ENCODE measurements at places on chromosomes 6 and 20.

DNA sequence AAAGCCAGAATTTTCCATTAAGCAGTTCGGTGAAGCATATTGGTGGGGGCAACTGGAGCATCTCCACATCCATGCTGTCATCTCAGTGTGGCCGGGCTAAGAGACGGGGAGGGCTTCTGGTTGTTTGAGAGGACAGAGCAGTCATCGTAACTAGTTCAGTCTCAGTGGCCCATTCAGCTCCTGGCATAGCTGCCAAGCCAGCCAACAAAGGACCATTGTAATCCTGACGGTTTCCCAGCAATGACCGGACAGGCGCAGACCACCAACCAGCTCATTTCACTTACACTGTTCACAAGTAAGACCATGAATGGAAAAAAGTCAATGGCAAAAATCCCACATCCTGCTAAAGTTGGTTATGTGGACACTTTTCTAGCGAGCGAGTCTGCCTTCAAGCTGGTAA, 14.9 kb upstream of the HDDC2 start:
- no peak for DNase-seq

- no peak for DNase-seq
Observed at GRCh38 chr6:153449279-153449678, 318.2 kb upstream of the RGS17 start.

DNA sequence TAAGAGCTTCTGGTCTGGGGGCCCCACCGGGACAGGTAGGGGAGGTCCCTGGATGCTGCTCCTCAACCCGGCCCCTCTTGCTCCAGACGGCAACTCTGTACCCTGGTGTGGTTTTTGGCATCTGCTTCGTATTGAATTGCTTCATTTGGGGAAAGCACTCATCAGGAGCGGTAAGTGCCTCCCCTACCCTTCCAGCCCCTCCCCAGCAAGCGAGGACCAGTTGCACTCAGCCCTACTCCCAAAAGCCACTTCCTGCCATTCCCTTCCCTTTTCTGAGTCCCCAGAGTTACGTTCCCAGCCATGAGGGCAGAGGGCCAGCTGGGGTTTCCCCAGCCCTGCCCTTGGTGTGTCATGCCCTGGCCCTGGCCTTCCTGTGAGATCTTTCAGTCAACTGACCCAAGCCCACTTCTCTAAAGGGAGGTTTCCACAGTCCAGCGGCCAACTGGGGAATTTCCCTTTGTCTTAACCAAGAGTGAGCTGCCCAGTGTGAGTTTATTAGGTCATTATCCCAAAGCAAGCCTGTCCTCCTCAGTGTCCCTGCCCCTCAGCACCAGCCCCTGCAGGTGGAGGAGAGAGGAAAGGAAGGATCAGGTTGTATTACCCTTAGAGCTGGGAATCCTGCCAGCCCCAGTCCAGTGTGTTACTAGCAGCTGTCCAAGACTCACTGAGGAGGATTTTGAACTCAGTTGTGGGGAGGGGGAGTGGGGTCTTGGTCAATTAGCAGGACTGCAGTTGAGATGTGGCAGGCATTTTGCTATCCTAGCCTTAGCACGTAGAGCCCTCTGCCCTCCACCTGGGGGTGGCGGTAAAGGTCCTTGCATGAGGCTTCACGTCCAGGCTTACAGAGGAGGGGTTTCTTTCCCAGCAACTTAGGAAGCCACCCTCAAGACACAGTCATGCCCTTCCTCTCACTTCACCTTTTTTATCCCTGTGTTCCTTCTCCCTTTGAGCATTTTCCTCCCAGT, 45.8 kb downstream of the TM9SF4 start:
- peak; percentile 33 for DNase-seq

- DNase-seq, result no peak
Observed at GRCh38 chr6:74408844-74409243, 712.8 kb downstream of the CD109 start.

DNA sequence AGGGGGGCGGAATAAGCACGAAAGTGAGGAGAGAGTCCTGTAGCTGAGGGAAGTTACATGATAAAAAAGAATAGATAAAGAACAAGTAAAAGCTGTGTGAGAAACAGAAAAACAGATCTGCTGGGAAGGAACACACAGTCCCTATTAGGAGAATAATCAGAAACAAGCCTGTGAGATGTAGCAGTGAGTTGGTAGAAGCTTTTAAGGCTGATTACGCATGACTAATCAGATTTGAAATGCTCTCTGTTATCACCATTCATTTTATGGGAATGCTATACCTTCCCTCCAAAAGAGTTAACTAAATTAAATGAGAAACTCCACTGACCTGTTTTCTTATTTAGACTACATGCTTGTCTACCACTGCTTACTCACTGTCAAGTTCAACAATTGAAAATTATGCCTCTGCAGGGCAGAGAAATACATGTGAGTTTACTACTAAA, 15.8 kb downstream of the REPS1 start:
- DNase-seq, result no peak

DNA sequence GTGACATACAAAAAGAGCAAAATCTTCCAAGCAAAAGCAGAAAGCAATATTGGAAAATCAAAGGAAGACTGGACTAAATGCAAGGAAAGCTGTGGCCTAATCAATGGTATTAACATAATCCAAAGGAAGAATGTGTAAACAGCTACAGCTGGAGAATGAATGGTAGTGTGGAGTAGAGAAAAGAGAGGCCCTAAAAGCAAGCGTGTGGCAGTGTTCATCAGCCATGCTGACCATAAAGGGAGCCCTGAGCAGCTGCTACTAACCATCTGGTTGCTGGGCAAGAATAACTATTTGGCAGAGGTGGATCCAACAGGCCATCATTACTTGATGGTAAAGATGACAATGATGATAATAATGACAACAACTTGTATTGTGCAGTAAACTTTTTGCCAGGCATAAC, 148.5 kb upstream of the BEND6 start:
- no peak for DNase-seq

DNA sequence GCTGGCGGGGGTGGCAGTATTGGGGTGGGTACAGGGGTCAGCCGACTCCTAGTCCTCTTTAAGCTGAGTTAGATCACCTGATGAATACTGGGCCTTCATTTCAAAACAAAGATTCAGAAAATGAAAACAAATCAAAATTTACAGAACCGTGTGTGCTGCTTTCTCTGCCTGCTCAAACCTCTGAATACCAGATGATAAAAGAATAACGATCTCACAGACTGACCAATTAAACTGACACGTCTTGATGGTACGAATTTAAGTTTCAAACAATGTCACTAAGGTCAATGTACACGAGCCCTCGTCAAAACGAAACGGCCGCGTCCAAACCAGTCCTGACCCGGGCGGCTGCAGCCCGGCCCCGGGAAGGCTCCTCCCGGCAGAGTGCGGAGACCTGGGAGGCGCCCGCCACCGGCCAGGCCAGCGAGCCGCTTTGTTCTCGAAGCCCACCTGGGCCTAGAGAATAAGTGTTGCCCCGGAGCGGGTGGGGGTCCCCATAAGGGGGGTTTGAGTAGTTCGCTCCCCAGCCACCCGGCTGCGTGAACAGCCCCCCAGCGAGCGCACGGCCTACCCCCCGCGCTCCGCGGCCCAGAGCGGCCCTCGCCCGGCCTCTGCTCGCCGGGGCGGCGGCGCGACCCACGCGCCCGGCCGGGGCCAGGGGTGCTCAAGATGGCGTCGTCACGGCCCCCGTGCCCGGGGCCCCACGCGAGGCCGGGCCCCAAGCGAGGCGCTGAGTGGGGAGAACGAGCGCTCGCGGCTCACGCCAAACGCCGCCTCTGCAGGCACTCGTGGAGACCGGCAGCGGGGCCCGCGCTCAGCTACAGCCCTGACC, 728 bp downstream of the PSMA7 start:
- DNase-seq, result no peak

- no peak for DNase-seq
Observed at GRCh38 chr6:127784468-127784867, 116.4 kb downstream of the THEMIS start.

DNA sequence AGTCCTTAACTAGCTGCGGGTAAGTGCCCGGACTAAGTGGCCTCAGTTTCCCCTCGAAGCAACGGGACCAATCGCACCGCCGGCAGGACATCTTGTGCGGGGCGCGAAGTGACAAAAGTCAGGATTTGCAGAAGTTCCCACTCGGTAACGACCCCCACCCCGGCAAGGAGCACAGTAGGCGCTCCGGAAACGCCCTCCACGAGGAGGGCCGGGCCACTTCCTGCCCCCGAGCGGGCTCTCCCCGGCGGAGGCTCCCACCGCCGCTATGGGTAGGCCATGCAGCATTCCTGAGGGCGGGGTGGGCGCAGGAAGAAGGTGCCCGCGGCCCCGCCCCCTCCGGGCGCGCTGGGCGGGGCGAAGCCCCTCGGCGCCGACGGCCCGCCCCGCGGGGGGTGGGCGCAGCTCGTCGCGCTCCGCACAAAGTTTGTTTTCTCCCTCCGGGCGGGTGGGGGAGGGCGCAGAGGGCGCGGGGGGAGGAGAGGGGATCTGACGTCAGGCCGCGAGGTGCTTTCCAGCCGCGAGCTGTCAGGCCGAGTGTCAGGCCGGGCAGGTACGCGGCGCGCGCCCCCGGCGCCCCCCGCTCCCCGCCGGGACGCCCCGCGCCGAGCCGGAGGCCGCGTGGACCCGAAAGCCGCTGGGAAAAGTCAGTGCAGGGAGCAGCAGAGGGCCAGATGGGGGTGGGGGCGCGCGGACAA, at the start of gene TGIF2:
Gene TGIF2, plus strand, starts transcription at position 495 of the 695 bp plus-strand sequence. CDS start 5,178 bp downstream, outside the sequence.
- peak; percentile 87 for DNase-seq
